ENCODE measurements at places on chromosomes 13 and 19.

DNA sequence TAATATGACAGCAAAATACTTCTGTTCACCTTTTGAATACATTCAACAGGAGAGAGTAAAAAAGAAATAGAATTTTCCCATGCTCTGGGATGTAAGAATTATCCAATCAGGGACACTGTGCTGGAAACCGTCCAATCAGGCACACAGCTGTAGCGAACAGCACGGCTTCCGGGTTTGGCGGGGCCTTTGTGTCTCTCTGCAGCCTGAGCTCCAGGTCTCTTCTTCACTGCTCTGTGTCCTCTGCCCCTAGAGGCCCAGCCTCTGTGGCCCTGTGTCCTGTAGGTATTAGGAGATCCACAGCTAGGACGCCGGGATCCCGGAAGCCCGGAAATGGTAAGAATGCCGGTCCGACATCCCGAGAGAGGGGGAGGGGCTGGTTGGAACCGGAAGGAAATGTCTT is 92.7 kb downstream of the ZNF737 start:
- no peak for DNase-seq

- DNase-seq: no peak
These were observed 290.1 kb downstream of the DCLK1 start for GRCh38 chr13:35841060-35841521.

DNA sequence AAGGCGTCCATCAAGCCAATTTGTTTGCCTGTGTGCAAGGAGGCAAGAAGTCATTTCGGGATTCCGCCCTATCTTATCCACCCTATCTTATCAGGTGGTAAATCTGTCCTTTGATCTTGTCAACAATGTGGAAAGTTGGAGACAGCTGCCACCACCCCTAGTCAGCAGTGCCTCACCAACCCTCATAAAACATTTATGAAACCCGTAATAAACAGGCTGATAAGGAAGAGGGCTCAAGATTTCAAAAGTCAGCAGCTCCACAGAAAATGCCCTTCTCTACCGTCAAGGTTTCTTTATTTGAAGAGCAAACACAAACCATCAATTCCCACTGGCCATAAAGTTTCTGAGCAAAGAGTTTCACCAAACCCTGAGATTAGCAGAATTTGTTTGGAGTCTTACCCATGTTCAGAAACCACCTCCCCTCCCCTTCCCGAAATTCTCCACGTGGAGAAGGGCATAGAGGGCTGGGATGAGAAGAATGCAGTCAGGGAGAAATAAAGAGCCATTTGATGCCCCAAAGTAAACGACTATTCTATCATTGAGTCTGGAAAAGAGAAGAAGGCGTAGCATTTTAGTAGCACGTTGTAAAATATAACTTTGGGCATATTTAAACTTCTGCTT is 196.0 kb upstream of the GPR12 start:
- no peak for DNase-seq

DNA sequence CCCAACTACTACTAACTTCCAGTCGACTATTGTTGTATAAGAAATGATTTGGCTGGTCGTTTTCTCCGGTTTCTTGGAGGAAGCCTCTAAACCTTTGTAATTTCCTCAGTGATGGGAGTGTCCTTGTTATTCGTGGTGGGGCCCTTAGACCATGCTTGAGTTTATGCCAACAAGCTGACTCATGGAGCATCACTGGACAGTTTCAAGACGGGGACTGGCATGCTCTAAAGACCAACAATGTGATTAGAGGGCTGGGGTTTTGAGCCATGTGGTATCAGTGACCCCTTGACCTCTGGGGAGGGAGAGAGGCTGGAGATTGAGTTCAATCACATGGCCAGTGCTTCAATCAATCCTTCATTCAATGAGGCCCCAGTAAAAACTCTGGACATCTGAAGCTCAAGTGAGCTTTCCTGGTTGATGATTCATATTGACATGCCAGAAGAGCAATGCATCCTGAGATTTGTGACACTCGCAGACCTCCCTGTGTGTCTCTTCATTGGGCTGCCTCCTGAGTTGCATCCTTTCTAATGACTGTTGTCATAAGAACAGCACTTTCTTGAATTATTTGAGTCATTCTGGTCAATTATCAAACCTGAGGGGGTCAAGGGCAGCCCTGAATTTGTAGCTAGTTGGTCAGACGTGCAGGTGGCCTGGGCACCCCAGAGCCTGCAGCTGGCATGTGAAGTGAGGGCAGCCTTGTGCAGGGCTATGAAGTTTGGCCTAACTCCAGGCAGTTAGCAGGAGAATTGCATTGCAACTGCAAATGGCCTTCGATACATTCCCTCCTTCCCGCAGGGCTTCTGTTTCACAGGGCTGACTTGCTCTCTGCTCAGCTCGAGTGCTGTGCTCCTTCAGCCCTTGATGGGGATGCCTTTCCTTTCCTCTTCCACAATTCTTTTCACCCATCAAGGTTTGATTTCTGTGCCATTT is 246.5 kb downstream of the FGF9 start:
- DNase-seq: no peak

DNA sequence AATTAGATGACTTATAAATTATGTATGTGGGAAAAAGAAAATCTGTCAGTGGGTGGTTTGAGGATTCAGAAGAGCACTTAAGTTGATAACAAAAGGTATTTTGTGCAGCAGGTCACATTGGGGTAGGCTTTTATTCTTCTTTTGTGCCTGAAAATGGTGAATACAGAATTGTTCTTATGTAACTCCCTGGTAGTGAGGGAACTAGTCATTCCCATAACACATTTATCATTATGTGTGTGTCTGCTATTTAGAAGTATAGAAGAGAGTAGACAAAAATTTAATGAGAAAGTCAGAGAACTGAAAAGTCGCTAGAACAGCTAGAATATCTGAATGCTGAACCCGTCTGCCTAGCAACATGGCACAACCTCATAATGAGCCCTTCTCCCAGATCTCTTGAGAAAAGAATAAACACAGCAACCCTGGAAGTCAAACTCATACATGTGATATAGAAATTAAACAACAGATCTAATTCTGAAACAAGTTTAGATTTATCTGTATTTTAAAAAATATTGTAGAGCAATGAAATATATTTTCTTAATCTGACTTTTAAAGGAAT is 111.8 kb upstream of the EDNRB start:
- DNase-seq: no peak

- no peak for DNase-seq
These were observed 4.6 kb downstream of the PPP1R14A start for GRCh38 chr19:38251564-38252051.

- peak; percentile 27 for DNase-seq
These were observed 1.9 kb downstream of the LDLR start for GRCh38 chr19:11090997-11091702.

DNA sequence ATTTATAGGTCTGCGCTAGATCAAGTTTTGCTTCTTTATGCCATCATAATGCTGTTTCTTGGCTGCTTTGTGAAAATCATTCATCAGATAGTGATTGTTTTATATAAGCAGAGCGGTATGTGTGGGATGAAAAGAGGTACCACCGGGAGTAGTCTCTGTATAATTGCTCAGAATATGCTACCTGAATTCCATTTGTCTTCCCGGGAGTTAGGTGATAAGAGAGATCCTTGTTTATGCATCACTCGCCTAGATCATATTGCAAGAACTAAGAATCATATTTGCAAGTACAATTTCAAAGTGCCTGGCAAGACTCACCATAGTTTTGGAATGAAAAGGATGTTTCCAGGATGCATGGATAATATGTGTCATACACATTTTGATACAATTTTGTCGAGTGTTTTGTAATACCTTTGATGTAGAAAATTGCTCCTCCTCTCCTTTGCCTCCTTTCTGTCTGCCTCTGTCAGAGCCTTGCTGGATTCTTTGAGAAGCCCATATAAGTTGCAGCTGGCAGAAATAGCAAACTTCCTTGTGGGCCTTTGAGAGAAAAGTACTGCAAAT is 1306.0 kb upstream of the SLC10A2 start:
- no peak for DNase-seq

GRCh38 chr19:55418185-55418584 is 10.6 kb upstream of the UBE2S start:
- DNase-seq: peak; percentile 50

GRCh38 chr19:52094526-52095130 is 937 bp downstream of the ZNF841 start:
- DNase-seq: no peak

- DNase-seq: no peak
These were observed 15.3 kb downstream of the ATP7B start for GRCh38 chr13:51995677-51996551.

- no peak for DNase-seq
These were observed 33.6 kb downstream of the NAXD start for GRCh38 chr13:110648848-110649421.

GRCh38 chr19:42466521-42467182 is 23.9 kb upstream of the CXCL17 start:
- no peak for DNase-seq

DNA sequence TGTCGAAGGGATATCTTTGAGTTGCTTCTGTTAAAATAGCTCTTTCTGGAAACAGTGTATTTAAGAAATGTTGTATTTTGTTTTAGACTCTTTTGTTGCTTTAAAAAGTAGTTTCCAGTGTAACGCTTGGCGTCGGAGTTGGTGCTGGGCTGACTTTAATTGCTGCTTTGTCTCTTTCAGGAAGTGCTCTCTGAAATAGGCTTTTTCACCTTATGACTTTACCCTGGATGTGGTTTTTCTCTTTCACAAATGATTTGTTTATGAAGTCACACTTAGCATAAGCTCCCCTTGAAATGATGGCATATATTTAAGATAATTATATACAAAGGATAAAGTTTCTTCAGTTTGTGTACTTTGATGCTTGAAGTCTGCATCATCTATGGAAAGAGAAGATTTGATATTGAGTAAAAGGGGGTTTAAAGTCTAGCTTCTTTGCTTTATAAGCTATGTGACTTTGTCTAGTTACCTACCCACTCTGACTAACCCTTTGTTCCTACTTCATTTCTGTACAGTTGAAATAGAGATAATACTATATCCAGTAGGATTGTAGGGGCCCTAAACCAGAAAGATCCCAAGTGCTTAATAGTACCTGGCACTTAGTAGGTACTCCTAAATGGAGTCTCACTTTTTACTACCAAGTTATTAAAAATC is at the start of gene GPR18:
Gene GPR18, minus strand, starts transcription at position 170 of the 651 bp plus-strand sequence. CDS start 2,507 bp downstream, outside the sequence.
- DNase-seq: peak; percentile 62
